ENCODE measurements at places on chromosomes 16 and 17. TPM values are rescaled to one million over a fixed set of nuclear protein-coding genes. Genes with fewer than 3 reads are reported as not detected.

The PLA2G10 gene
- polyA plus RNA-seq, result 3.2 TPM

The FLCN gene
- polyA plus RNA-seq, result 31.0 TPM

- DNase-seq, result no peak
These were observed 15.5 kb downstream of the ASIC2 start for GRCh38 chr17:33277436-33278100.

DNA sequence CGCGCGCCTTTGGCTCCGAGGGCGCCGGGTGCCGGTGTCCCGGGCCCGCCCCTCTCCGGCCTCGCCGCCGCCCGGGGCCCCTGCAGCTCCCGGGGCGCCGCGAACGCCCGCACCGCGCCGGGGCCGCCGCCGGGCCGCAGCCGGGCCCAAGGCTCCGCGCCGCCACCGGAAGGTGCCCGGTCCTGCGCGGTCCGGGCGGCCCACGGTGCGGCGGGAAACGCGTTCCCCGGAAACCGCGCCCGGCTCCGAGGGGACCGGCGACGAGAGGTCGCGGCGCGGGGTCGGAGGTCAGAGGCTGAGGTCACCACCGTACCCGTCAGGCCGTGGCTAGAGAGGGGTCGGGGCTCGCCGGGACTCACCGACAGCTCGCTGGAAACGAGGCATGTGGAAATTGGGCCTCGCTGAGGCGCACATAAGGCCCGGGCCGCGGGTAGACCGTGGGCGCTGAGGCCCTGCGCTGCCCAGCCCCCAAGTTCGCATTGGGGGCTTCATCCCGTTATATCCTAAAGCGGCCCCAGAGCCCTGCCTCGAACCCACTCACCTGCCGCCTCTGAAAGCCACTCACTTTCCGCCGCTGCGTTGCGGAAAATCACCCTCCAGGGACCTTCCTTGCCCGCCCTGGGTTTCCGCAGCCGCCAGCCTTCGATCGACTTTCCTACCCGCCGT is at the start of gene DUS1L:
DUS1L (minus strand) TSS at position 167 of the 666 bp plus-strand sequence. CDS start 745 bp downstream, outside the sequence.
- DNase-seq, result peak; percentile 78

The ENPP7 gene
- 30.2 TPM for polyA plus RNA-seq

All from hepatocyte (in vitro differentiated cells).